ENCODE measurements at places on chromosomes 2 and 18. TPM values are rescaled to one million over a fixed set of nuclear protein-coding genes. Genes with fewer than 3 reads are reported as not detected.
A peak's percentile ranks its signal among the peaks of the same experiment; 100 is the strongest.

DNA sequence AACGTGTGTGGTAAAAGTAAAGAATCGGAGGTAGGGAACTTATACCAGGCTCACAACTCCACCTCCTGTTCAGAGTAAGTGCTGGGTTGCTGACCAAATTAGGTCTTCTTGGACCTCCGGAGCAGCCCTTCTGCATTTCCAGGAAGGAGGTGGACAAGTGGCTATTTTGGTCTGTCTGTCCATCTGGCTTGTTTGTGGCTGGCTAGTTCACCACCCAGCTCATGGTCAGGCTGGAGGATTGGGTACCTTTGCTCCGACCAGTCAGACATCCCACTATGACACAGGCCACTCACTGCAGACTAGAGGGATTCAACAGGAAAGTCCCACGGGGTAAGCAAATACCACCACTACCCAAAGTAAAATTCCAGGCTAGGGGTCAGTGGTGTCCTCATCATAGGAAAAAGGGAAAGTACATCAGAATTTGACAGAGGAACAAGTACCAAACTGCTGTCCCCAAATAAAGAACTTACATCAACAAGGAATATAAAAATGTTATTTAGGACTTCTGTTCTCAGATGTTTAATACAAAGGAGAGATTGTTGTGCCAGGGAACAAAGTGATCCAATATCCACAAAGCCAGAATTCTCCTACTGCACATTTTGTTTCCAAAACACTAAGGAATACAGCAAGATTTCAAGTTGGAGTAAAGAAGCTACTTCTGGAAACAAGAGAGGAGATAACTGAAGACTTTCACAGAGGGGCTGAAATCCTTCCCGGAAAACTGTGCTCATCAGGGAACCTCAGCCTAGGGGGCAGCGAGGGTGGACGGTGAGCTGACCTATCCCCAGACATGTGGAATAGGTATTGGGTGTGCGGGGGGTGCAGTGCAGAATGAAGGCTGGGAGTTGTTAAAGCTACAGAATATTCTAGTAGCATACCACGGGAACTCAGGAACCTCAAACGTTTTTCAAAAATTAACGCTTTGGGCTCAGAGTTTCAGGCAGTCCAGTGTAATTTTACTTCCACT, 56.9 kb downstream of the BCL2 start:
- no peak overlapping the region for H3K4me3 ChIP-seq
- no peaks in the 10 kb centered on the region for H3K36me3 ChIP-seq
- no peaks in the 10 kb centered on the region for H3K27me3 ChIP-seq
- no peaks in the 10 kb centered on the region for H3K4me1 ChIP-seq
- DNase-seq = no peak

DNA sequence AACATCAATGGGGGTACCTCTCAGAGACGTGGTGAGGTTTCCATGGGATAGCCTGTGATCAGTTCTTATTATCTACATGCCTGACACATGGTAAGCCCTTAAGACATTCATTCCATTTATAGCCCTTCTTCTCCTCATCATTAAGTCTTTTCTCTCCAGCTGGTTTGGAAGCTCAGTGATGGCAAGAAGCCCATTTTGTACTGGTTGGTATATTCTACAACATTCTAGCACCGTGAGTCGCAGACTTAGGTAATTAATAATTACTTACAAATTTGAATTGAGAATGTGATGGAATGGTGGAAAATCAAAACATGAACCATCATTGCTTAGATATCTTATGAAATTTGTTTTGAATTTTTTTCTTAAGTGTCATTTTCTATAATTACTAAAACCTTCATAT, 472.6 kb downstream of the DLGAP1 start:
- H3K27me3 ChIP-seq = no peaks in the 10 kb centered on the region
- no peak for DNase-seq
- peaks cover 23% of the 10 kb centered on the region for H3K4me1 ChIP-seq
- H3K36me3 ChIP-seq = no peaks in the 10 kb centered on the region
- H3K27ac ChIP-seq = no peak overlapping the region

GRCh38 chr18:5380586-5380985, 85.1 kb upstream of the ZBTB14 start:
- H3K27me3 ChIP-seq = no peaks in the 10 kb centered on the region
- H3K27ac ChIP-seq = no peak overlapping the region
- DNase-seq = no peak
- no peaks in the 10 kb centered on the region for H3K4me1 ChIP-seq

DNA sequence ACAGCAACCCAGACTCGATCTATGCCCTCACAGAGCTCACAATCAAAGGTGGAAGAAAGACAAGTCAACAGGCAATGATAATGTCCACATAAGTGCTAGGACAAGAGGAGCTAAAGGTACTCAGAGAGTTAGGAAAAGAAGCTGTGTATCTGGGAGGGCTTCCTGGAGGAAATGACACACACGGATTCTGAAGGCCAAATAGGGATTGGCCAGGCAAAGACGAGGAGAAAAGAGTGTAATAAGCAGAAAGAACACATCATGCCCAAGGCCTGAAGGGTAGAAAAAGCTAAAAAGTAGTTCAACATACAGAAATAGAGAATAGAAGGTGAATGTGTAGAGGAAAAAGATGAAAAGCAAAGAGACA, 36.1 kb downstream of the VIT start:
- H3K4me3 ChIP-seq = no peak overlapping the region
- H3K27ac ChIP-seq = no peak overlapping the region
- no peak for DNase-seq
- H3K27me3 ChIP-seq = no peaks in the 10 kb centered on the region

DNA sequence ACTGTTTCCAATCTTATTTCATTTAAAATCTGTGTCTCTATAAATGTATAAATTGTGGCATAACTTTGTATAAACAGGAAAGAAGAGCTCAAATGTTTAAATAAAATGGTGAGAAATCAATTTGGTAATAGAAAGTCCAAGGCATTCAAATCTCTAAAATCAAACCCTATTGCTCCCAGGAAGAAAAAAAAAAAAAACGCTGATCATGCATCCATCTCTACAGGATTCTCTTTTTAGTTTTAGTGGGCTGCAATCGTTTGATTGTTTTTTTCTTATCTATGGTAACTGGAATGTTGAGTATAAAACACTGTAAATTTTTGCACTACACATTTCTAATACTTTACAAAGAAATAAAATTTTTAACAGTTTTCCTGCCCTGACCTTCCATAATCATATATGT, 75.6 kb downstream of the NCKAP1 start:
- DNase-seq = no peak
- H3K4me1 ChIP-seq = no peaks in the 10 kb centered on the region
- no peak overlapping the region for H3K4me3 ChIP-seq
- peaks cover 9% of the 10 kb centered on the region for H3K36me3 ChIP-seq
- no peaks in the 10 kb centered on the region for H3K27me3 ChIP-seq

DNA sequence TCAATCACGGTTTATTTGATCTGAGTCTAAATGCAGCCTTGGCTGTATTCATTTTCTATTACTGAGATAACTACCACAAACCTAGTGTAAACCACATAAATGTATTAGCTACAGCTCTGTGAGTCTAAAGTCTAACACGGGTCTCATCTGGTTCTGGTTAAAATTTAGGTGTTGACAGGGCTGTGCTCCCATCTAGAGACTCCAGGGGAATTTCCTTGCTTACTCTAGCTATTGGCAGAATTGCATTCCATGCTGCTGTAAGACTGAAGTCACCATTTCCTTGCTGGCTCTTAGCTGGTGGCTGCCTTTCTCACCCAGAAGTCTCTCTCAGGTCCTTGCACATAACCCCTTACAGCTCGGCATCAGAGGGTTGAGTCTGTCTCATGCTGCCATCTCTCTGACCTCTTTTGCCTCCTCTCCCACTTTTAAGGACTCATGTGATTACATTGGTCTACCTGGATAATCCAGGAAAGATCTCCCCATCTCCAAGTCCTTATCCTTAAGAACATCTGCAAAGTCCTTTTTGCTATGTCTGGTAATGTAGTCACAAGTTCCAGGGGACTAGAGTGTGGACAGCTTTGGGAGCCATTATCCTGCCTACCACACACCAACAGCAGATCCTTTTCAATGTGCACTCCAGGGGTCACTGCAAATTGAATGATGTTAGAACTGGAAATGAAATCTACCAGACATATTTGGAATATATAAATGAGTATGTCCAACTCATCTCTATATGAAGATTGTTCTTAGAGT, 207.0 kb upstream of the AGAP1 start:
- no peak for DNase-seq
- H3K36me3 ChIP-seq = no peaks in the 10 kb centered on the region
- no peak overlapping the region for H3K4me3 ChIP-seq
- no peak overlapping the region for H3K27ac ChIP-seq

GRCh38 chr2:239532859-239533258, 132.0 kb upstream of the HDAC4 start:
- H3K27ac ChIP-seq = no peak overlapping the region
- H3K27me3 ChIP-seq = no peaks in the 10 kb centered on the region
- no peaks in the 10 kb centered on the region for H3K36me3 ChIP-seq
- no peaks in the 10 kb centered on the region for H3K4me1 ChIP-seq
- DNase-seq = peak; percentile 65
- no peak overlapping the region for H3K4me3 ChIP-seq

DNA sequence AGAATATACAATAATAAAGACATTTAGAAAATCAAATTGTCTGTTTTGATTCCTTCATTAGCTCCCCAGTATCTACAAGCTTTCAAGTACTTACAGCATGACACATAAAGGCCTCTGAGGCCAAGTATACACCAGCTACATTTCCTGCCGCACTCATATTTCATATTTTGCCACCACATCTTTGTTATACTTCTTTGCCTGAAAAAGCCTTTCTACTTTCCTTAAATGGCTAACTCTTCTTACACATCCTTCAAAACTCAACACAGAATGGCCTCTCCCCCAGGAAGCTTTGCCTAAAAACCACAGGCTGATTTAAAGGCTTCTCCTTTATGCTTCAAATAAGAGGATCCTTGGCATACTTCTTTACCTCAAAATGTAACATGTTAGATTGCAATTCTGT, 4.5 kb downstream of the STK17B start:
- H3K4me3 ChIP-seq = no peak overlapping the region
- peak overlapping the region; percentile 90 for H3K27ac ChIP-seq
- no peaks in the 10 kb centered on the region for H3K27me3 ChIP-seq
- peaks cover 8% of the 10 kb centered on the region for H3K36me3 ChIP-seq

DNA sequence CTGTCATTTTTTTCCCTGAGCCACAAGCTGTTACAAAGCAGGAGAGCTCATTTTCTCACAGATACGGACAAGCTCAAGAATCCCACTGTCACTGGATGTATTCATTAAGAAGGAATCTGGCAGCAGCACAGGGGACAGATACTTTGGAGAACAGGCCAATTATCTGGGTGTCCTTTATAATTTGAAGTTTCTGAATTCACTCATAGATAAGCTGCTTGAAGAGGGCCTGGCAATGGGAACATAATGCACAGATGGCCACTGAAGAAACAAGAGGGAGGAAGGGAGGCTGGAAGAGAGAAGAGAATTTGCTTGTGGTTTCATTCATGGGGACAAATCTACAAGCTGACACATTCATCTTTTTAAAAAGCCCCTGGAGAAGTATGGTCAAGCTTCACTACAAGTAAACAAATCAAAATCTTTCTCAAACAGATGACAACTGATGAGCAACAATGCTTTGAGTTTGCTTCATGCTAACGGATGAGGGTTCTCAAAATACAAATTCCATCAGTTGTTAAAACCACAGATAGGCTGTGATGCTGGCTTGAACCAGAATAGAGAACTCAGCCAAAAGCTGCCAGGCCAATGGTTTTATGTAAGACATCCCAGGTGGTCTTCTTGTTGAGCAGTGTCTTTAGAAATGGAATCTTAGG, 11.9 kb downstream of the BCL2 start:
- no peaks in the 10 kb centered on the region for H3K27me3 ChIP-seq
- no peak overlapping the region for H3K4me3 ChIP-seq
- H3K36me3 ChIP-seq = no peaks in the 10 kb centered on the region
- peaks cover 32% of the 10 kb centered on the region for H3K4me1 ChIP-seq
- DNase-seq = peak; percentile 63
- peak overlapping the region; percentile 15 for H3K27ac ChIP-seq

DNA sequence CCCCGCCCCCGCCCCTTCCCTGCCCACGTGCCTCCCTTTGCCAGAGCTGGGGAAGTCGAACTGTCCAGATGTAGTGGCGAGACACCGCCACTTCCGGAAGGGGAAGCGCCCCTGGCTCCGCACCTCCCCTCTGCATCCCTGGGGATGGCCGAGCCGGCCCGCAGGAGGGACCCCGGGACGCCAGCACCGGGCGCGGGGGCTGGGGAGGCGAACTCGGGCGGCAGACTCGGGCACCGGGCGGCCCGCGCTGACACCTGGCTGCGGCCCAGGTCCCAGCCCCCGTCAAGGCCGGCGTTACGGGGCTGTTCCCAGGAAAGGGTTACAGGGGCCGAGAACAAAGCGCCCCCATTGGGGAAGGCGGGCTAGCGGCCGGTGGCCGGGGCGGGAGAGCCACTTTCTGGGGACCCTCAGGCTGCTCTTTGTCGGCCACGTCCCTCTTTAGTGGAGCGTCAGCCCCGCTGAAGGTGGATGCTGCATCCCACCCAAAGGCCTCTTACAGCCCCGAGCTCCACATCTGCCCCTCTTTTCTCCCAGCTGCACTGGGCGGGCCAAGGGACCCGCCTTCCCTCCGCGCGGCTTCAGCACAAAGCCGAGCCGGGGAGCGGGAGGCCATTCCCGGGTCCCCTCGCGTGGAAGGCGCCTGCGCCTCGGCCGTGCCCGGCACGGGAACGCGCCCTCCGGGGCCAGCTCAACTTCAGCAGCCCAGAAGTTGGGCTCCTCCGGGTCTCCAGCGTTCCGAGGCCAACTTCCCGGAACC, 1.3 kb downstream of the SDC1 start:
- peak overlapping the region; percentile 91 for H3K27ac ChIP-seq
- peak overlapping the region; percentile 68 for H3K4me3 ChIP-seq
- H3K36me3 ChIP-seq = no peaks in the 10 kb centered on the region
- no peaks in the 10 kb centered on the region for H3K27me3 ChIP-seq

GRCh38 chr2:12424809-12425208, 291.9 kb upstream of the TRIB2 start:
- no peak overlapping the region for H3K4me3 ChIP-seq
- no peaks in the 10 kb centered on the region for H3K27me3 ChIP-seq
- DNase-seq = peak; percentile 87
- H3K36me3 ChIP-seq = no peaks in the 10 kb centered on the region

- H3K4me3 ChIP-seq = no peak overlapping the region
- DNase-seq = peak; percentile 48
- H3K36me3 ChIP-seq = no peaks in the 10 kb centered on the region
- no peak overlapping the region for H3K27ac ChIP-seq
- no peaks in the 10 kb centered on the region for H3K4me1 ChIP-seq
Measured at GRCh38 chr18:55489034-55489986, 98.7 kb downstream of the TCF4 start.

DNA sequence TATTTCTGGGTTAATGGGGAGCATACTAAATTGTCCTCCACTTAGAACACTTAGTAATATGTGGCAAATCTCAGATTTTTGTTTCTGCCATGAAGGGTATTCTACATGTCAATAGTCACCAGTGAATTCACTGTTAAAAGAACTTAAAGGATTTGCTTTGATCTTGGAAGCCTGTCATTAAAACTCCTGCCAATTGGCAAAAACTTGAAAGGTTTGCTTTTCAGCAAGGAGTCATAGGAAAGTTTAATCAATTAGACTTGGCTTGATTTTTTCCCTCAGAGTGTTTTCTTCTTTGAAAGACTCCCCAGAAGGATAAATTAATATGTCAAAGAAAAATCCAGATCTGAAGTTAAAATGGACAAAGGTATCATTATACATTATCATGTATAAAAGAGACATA, 671.9 kb upstream of the PKDCC start:
- no peak overlapping the region for H3K27ac ChIP-seq
- no peaks in the 10 kb centered on the region for H3K36me3 ChIP-seq
- DNase-seq = no peak
- H3K4me1 ChIP-seq = no peaks in the 10 kb centered on the region

DSG1 gene
- total RNA-seq = not detected

CCDC121 gene
- total RNA-seq = 3.1 TPM

INO80B gene
- total RNA-seq = not detected

TEKT4 gene
- not detected for total RNA-seq

BIN1 gene
- total RNA-seq = 45.1 TPM

Data from stomach (tissue), 19 donors.